Myometrial cell (primary cell): ENCODE measurements at places on chromosomes 2 and 18. TPM values are rescaled to one million over a fixed set of nuclear protein-coding genes. Genes with fewer than 3 reads are reported as not detected.

Gene ESPNL
- 13.5 and 25.3 TPM in 2 replicates for total RNA-seq

Gene WDSUB1
- total RNA-seq: 3.2 and 5.2 TPM in 2 replicates

Gene LYG1
- 1.1 TPM in 1 of 2 replicates, not detected in the other for total RNA-seq

Gene SOWAHC
- 6.1 and 7.1 TPM in 2 replicates for total RNA-seq

Gene IL1B
- total RNA-seq: 0.18 TPM in 1 of 2 replicates, not detected in the other

Gene UCN
- not detected in 2 replicates for total RNA-seq

Gene SERPINB10
- 0.35 TPM in 1 of 2 replicates, not detected in the other for total RNA-seq

Gene NTSR2
- total RNA-seq: not detected in 2 replicates

Gene CNTNAP5
- total RNA-seq: not detected in 2 replicates

Gene SMIM21
- not detected in 2 replicates for total RNA-seq

Gene TRIB2
- total RNA-seq: 16.1 and 16.3 TPM in 2 replicates

Gene ANKRD29
- 0.86 and 2.3 TPM in 2 replicates for total RNA-seq

Gene WDR54
- 54.2 and 63.1 TPM in 2 replicates for total RNA-seq
